ENCODE measurements at places on chromosomes 2 and 18.

DNA sequence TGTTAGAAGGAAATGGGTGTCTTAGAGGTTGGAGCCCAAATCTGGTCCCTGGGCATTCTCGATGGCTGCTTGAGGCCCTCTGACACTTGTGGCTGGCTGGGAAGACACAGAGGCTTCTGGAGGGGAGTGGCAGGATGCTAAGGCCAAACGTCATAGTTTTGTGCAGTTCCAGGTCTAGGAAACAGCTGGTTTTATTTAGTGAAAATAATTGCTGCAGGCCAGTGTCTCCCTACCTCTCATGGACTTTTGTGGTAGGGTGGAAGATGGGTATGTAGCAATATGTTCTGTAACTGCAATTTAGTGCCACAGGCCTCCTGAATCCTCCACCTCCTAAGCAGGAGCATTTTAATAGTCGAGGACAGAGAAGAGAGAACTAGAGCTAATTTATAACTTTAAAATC lies 32.2 kb upstream of the SPRED2 start:
- DNase-seq, result no peak

- DNase-seq, result no peak
These were observed 153.6 kb downstream of the HRH4 start for GRCh38 chr18:24613896-24614640.

GRCh38 chr2:136386046-136386445 lies 268.1 kb upstream of the CXCR4 start:
- DNase-seq, result no peak

DNA sequence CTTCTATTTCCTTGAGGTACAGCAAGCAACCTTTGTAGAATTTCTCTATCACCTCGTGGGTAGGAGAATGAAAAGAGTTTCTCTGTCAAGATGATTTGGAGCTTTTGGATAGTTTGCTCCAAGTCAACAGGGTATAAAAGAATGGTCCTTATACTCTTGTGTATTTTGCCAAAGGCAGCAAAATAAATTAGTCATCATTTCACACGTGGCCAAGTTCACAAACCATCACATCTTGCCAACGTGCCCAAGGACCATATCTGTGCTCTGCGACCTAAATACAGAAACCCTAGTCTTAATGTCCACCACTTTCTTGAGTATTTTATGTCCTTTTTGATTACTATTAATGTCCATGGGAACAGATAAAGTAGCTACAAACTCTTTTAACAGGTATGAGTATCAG lies 262.9 kb downstream of the AFF3 start:
- DNase-seq, result no peak

DNA sequence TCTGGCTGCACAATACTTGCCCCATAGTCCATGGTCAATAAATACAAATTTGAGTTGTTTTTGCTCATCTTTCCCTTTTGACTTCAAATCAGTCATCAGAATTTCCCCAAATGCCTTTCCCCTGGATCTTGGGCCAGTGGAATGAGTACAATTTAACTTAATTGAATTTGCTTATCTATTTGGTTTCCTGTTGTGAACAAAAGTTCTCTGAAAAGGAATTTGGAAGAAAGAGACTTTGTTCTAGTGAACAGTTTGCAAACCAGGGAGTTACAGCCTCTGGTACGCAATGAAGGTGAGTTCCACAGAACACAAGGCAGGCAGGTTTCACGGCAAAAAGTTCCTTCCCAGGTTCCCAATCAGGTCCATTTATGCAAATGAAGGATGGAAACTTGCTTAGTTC lies 1.2 kb upstream of the UGT1A1 start:
- no peak for DNase-seq

DNA sequence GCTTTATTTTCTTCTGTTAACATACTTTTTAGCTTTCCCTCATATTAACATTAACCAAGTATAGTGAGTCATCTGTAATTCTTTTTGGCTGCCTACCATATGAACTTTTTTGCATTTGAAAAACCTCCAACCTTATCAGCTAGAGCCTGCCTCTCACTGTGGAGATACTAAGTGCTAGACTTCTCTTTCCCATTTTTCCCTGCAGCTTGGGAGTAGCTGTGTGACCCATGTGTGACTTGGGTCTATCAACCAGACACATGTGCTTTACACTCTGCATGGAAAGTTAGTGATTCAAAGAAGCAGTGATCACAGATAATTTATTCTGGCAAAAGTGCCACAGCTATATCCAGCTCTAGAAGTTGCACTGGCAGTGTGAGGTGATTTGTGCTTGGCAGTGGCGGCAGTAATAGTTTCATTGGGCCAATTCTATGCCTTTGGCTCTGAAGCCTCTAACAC lies 36.3 kb downstream of the PREPL start:
- DNase-seq, result no peak

DNA sequence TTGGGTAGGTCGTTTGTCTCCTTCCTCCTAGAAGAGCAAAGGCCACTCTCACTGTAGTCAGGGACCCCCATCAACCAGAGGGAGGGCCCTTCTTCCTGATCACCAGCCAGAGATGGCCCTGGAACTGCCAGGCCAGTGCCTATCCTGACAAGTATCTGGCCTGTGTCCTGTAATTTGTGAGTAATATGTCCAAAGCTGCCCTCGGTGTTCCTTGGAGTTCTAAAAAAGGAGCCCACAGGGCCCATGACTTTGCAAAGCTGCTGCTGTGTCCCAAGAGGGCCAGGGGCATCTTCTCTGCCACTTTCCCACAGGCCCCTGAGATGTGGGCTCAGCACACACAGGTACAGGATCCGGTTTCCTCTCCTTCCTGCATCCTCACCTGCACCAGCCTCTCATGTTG lies 212.4 kb downstream of the SEPTIN10 start:
- no peak for DNase-seq

DNA sequence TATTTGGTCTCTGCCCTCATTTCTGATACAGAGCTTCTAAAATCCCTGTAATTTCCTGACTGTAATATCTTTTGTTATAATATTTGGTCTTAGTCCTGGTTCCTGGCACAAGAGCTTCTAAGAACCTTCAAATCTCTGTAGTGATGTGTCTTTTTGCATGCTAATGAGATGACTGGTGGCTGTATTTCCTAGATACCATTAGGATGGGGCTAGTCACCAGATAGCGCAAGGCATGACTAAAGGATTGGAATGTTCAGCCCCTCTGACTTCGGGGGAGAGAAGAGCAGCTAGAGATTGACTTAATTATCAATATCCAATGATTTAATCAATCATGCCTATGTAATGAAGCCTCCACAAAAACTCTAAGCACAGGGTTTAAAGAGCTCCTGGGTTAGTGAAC lies 620.8 kb upstream of the ACVR2A start:
- no peak for DNase-seq

GRCh38 chr18:9137168-9138066 lies 836 bp downstream of the ANKRD12 start:
- DNase-seq, result no peak

- no peak for DNase-seq
These were observed 130.8 kb upstream of the MSH6 start for GRCh38 chr2:47652061-47652690.

DNA sequence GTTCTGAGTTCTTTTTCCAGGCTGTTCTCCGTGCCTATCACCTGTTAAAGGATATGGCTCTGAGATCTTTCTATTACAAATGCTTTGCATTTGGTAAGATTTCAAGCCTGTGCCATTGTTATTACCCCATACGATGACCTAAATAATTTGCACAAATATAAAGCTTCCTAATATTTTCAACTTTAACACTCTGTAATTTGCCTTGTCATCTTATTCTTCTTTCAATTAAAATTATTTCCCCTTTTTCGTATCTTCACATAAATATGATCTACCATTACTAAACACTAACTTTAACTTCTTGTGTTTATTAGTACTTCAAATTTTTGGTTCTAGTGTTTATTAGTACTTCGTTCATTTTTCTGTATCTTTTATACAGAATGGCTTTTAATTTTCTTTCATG lies 3.2 kb upstream of the MSL3B start:
- no peak for DNase-seq

DNA sequence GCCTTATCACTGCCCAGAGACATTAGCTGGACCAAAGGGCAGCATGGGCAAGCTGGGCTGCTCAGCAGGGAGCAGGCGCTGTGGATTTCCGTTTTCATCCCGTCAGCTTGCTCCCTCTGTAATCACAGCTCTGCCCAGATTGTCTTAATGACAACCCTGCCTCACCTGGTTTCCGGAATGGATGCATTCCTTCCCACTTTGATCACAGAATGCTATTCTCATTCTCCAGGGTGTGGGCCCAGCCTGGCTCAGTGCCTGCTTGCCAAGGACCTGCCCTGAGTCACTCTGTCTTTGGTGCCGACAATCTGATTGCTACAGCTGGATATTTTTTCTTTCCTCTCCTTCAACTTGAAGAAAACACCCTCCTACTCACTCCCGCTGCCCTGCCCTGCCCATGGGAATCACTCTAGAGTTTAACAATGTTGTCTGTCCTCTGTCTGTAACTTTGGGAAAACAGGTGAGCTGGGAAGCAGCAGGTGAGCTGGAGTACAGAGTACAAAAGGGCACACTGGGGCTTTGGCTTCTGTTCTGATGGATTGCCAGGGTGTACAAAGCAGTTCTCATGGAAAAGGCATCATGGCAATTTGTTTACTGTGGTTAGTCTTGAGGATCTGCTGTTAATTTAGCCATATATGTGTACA lies 27.2 kb upstream of the FAM136A start:
- DNase-seq, result no peak
